Amniotic stem cell (primary cell): ENCODE measurements at places on chromosomes 4 and X.

DNA sequence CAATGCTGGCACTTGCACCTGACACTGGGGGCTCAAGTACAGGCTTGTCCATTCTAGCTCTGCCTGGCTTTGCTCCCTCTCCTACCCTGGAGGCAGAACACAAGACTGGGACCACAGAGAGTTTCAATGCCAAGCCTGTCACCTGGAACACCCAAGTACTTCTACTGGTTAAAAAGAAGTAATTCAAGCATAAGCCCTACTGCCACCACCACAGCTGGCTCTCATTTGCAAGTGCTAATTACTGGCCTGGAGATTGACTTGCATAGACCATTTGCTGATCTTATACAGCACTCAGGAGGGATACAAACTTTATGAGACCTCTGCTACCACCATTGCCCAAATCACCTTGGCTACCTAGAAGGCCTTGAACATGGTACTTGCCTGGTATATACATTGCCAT, 1550.9 kb downstream of the C4orf33 start:
- DNase-seq = no peak

DNA sequence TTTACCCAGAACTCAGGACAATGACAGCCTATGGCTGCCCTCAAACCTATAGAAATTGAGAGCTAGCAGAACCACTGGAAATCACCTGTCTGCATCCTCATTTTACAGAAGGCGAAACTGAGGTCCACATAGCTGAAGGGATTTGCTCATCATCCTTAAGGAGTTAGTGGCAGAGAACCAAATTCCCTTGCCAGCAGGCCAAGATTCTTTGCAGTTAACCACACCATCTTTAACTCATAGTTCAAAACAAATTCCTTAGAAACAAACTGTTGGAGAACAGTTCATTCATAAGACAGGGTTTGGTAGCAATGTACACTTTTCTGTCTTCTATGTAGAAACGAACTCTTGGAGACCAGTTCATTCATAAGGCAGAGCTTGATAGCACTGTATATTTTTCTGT, 37.9 kb upstream of the RAP2C start:
- DNase-seq = no peak

DNA sequence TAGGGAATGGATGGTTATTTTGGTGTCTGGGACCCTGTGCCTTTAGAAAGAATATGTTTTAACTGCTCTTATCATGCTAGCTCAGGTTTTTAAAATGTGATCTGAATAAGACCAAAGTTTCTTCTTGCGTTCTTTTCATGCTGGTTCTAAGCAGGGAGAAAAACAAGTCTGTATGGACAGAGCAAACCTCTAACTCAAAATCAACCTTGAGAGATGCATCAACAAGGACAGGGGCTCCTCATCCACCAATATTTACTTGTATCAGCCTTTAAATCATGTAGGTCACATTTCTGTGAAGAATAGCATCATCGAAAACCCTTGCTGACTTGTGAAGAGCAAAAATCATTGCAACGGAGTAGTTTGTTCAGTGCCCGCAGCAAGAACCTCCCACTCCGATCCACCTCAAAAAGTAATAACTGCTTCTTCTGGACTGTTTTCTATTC, 1.2 kb downstream of the ATP10D start:
- DNase-seq = no peak

GRCh38 chr4:143381189-143382118, 44.8 kb downstream of the GAB1 start:
- DNase-seq = no peak

DNA sequence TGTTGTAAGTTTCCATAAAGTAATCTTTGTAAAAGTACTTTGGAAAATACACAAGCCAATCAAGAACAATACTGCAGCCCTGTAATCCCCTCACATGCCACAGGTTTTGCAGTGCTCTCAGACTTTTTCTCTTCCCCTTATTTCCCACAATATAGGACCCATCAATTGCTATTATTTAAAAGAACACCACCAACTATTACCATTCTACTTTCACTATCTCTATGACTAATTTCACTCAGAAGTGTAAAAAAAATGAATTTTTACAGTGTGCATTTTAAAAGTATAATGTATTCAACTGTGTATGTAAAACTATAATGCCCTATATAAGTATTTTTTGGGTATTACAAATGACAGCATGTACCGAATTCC, 1.7 kb downstream of the ATP8A1 start:
- DNase-seq = no peak

GRCh38 chr4:11487139-11487538, 58.4 kb upstream of the HS3ST1 start:
- no peak for DNase-seq

- DNase-seq = peak; percentile 88
Measured at GRCh38 chr4:127880763-127881562, at the start of gene PLK4. TSS of gene PLK4 (plus strand) at chr4:127880893. CDS start at chr4:127881135, 242 bp downstream.

GRCh38 chr4:1207603-1208265, 35.4 kb upstream of the SPON2 start:
- DNase-seq = no peak
